Pancreas (tissue), 10 donors: ENCODE measurements at places on chromosomes 4 and X.
A peak's percentile ranks its signal among the peaks of the same experiment; 100 is the strongest.

DNA sequence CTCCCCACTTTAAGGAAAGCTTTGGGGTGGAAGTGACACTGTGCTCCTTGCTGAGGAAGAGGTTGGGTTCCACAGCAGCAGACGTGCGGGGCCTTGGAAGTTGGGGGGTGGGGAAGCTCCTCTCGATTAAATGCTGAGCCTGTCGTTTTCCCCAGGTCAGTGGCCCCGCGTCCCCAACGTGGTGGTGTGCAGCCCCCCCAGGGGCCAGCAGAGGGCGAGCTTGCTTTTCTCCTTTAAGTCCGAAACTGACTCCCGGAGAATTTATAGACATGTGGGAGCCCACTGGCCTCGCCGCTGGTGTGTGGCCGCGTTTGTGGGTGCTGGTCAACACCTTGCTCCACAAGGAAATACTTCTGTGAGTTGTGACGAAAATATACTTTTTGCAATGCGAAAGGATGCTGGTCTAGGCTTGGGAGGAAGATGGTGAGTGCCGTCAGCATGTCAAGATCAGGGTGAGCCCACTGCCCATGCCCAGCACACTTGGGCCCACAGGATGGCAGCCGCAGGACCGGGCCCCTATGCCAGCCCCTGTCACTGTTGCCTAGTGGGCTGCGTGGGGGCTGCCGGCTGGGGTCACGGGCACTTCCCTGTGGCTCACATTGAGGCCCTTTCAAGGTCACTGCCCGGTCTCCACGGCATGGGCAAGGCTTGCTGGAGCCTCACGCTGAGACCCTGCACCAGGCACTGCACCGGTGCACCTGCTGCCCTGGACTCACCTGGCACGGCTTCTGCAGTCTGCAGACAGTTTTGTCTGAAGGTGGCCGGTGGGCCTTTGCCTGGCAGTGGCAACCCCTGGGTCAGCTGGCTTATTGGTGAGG lies 9.4 kb downstream of the UVSSA start:
- DNase-seq, result peak; percentile 63

GRCh38 chrX:69097451-69098236 lies 67.6 kb downstream of the PJA1 start:
- no peak for DNase-seq

DNA sequence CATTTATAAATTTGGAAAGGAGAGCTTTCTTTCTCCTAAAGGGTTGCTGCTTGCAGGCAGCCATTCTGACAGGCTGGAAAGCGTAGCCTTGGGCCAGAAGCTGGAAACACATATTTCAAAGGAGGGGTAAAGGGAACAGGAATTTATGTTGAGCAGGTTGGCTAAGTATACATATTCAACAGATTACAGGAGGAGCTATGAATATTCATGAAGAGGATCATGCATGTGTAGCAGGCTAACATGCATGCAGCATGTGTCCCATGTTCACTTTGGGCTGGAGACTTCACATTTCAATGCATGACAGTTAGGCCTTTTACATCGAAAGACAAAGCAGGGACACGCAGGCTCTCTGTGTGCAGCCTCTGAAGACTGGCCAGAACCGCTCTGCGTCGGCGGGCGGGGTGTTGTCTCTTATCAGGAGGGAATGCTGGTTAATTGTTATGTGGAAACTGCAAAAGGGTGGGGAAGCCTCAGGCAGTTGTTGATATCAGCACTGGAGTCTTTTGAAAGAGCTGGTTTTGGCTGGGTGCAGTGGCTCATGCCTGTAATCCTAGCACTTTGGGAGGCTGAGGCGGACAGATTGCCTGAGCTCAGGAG lies 31.5 kb downstream of the CASP3 start:
- no peak for DNase-seq

DNA sequence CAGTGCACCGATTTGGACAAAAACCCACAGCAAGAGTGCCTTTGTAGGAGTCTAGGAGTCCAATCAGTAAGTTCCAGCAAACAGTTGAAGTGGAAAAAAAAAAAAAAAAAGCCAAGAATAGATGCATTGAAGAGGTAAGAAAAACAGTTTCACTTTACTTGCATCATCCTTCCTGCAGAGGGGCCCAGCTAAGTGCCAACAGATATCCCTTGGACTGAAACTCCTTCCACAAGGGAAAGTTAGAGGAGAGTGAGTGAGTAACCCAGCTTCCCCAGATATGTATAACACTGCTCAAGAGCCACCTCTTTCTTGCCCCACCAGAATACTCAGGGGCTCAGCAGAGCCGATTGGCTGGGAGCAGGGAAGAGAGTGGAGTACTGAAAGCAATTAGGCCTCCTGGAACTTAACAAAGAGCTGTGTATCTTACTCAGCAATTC lies 617.7 kb upstream of the SMIM31 start:
- DNase-seq, result no peak
